ENCODE measurements at places on chromosomes 16 and 17.

- DNase-seq: no peak
These were observed 11.3 kb downstream of the MCRIP1 start for GRCh38 chr17:81821603-81822311.

DNA sequence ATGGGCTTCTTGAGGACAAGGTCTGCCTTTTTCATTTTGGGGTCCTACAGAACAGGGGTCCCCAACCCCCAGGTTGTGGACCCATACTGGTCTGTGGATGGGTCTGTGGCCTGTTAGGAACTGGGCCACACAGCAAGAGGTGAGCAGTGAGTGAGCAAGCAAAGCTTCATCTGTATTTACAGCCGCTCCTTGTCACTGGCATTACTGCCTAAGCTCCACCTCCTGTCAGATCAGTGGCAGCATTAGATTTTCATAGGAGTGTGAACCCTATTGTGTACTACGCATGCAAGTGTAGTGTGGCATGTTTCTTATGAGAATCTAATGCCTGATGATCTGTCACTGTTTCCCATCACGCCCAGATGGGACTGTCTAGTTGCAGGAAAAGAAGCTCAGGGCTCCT lies 33.9 kb downstream of the ERN1 start:
- no peak for DNase-seq

GRCh38 chr17:64040206-64040605 lies 19.8 kb upstream of the ICAM2 start:
- no peak for DNase-seq

DNA sequence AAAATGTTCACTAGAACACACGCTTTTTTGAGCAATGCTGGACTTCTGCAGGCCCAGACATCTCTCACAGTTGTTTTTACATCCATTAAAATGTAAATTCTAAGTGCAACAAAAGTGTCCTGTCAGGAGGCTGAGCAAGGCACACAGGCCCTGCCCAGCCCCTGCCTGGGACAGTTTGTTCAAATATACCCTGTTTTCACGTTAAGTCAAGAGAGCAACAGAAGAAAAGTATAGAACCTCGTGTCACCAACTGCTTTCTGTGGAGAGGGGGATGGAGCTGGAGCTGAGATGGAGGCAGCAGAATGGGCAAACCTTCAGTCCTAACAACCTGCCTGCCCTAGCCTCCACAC lies 4.3 kb upstream of the HOXB2 start:
- DNase-seq: no peak

- no peak for DNase-seq
These were observed 6.1 kb upstream of the LHX1 start for GRCh38 chr17:36931096-36931696.

DNA sequence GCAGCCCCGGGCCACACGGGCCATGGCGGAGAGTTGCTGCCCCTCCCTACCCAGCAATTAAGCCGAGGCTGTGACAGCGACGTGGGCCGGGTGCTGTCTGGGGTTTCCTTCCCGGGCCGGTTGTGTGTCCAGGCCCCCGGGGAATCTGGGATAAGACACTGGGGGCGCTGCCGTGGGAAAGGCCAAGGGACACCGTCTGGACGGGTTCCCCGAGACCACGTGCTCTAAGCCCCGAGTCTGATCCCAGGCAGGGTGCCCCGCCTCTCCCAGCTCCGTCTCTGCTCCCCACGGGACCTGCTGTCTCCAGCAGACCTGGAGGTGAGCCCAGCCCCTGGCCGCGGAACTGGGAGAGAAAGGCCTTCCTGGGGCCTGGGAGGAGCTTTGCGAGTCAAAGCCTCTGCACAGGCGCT lies 92.2 kb downstream of the IRX3 start:
- DNase-seq: no peak

DNA sequence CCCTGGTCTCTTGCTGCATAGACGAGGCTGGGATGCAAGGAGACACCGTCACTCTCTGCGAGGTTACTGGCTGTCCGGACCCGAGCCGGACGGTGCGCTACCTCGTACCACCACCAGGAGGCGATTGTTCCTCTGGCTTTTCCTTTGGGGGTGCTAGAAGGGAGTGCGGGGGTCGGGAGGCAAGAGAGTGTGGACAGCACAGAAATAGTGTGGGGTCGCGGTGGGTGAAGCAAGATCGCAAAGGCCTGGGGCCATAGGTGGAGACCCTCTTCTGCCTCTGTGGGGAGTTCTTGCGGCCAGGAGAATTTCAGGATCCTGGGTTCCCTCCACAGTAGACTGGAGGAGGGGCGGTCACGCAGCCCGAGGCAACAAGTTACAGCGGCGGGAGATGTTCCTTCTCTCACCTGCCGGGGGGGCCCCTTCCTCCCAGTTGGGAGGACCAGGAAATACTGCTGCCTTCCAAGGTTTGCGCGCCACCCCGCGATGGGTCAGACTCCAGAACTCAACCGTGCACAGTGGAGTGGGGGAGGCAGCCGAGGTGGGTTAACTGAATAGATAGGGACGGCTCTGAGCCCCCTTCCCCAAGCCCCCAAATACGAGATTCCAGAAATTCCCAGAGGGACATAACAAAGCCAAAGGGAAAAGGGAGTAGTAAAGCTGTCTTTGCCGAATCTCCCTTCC lies 6.9 kb downstream of the PHOSPHO1 start:
- DNase-seq: peak; percentile 61

- peak; percentile 94 for DNase-seq
These were observed at the start of gene LLGL1 for GRCh38 chr17:18225121-18225641. LLGL1 (plus strand) TSS chr17:18225635; CDS start chr17:18225683, 48 bp downstream.

DNA sequence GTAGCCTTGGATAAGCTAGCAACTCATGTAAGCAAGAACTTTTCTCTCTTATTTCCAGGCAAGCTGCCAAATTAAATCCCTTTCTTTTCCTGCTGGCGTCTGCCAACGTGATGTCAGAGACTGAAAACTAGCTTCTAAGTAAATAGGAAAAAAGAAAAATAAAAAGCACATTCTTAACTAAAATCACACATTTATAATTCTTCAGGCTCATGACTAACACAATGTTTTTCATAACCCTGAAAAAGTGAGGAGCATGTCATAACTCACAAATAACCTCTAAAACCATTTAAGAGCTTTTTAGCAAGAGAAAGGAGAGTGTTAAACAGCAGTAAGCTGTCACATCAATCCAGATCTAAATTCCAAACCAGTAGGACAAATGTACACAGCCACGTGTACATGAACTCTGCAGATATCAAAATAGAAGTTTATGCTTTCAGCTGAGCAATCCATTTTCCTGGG lies 110.0 kb downstream of the N4BP1 start:
- no peak for DNase-seq

- peak; percentile 47 for DNase-seq
These were observed 6.0 kb upstream of the KCNH6 start for GRCh38 chr17:63516910-63517824.

GRCh38 chr17:45315648-45316433 lies 979 bp downstream of the MAP3K14 start:
- no peak for DNase-seq

GRCh38 chr17:79023180-79023705 lies 726 bp upstream of the C1QTNF1 start:
- DNase-seq: no peak

- no peak for DNase-seq
These were observed 14.7 kb upstream of the SEZ6 start for GRCh38 chr17:29020576-29020975.

GRCh38 chr16:12303653-12304052 lies 327.1 kb downstream of the SNX29 start:
- DNase-seq: no peak

DNA sequence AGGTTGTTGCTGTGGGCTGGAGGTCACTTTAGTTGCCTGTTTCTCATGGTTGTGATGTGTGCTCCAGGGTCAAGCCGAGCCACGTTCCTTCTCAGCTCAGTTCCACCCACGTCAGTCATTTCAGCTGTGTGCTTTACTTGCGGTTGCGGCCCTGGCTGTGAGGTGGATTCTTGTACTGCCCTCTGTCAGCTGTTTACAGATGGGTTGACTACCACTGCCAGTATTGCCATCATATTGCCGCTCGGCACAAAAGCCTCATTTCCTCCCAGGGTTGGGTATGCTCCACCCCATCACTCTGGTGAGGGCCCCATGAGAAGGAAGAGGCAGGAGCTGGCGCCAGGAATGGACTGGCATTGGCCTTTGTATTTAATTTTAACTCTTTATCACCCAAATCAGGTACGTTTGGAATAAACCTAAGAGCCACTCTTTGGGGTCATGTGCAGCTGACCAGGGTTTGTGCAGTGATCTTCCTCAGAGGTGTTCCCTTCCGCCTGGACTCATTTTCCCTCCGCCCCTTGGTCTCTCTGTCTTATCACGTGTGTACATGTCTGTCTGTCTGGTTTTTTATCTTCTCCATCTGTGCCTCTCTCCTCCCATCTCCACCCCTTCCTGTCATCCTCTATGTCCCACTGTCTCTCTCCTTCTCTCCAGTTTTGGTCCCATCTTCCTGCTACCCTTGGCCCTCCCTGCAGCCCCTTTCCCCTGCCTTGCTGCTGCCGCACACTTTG lies 25.0 kb downstream of the METTL22 start:
- no peak for DNase-seq

- DNase-seq: no peak
These were observed at the start of gene RHBDF1 for GRCh38 chr16:72561-73548. RHBDF1 (minus strand) TSS chr16:72631; CDS start chr16:65015, 7,616 bp downstream.

DNA sequence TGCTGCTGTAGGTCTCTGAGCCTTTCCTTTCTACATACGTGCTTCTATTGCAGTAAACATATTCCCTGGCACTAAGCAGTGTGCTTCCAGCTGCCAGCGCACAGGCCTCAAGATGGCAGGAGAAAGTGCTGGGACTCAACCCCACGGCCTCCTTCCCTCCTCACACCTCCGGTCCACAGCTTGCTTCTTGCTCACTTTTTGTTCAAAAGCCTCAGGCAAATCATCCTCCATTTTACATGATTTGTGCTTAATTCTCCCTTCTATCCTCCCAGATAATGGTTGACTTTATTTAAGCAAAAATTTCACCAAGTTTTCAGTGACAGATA lies 5.4 kb downstream of the CDK5R1 start:
- DNase-seq: no peak

DNA sequence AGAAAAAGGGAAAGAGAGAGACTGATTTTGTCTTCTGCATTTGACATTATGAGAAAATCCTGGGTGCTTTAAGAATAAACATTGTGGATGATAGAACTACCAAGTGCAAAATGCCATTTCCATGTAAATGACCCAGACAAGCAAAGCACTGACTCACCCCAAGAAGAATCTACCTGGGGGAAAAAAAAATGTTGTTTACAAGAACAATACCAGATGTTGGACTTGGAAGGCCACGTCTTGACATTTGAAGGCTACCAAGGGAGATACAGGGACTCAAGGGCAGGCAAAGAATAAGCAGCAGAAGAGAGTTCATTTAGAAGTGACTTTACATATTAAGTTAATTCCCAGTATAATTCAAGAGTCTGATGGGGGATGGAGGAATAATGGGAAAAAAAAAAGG lies 125.3 kb downstream of the TMEM114 start:
- DNase-seq: no peak

- no peak for DNase-seq
These were observed 24.7 kb downstream of the GDE1 start for GRCh38 chr16:19497176-19497575.

GRCh38 chr17:15483431-15483830 lies 16.0 kb upstream of the CDRT4 start:
- DNase-seq: no peak

DNA sequence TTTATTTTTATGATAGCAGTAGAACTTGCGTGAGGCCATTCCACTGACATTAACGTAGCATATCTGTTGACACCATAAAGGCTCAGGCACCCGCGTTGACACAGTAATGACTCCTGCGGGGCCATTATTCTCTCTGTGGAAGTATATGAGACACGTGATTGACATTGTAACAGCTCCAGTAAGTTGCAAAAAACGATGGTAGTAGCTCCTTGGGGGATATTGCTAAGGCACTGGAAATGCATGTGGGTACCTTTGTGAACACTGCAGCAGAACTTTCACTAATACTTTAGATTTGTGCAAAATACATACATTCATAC lies 918.8 kb upstream of the CDH8 start:
- DNase-seq: no peak

- DNase-seq: no peak
These were observed 17.2 kb upstream of the CACNG1 start for GRCh38 chr17:67027031-67027628.

- DNase-seq: no peak
These were observed 4.6 kb downstream of the CIITA start for GRCh38 chr16:10881479-10882030.

DNA sequence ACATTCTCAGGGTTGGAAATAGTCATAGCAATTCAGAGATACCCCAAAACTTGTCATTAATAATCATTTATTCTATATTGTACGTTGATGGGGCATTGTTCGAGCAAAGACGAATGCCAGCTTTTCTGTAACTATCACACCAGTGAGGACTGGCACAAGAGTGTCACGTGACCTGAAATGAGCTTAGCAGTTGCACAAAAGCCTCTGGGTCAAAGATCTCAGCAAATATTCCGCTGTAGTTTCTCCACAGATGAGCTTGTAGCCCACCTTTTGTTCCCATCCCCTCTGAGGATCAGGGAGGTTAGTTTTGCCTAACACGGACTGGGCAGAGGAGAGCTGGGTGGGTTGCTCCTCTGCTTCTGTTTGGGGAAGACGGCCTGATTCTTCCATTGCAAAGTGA lies 18.2 kb downstream of the IRX3 start:
- no peak for DNase-seq

- DNase-seq: no peak
These were observed 1.7 kb upstream of the CRISPLD2 start for GRCh38 chr16:84818133-84818532.

DNA sequence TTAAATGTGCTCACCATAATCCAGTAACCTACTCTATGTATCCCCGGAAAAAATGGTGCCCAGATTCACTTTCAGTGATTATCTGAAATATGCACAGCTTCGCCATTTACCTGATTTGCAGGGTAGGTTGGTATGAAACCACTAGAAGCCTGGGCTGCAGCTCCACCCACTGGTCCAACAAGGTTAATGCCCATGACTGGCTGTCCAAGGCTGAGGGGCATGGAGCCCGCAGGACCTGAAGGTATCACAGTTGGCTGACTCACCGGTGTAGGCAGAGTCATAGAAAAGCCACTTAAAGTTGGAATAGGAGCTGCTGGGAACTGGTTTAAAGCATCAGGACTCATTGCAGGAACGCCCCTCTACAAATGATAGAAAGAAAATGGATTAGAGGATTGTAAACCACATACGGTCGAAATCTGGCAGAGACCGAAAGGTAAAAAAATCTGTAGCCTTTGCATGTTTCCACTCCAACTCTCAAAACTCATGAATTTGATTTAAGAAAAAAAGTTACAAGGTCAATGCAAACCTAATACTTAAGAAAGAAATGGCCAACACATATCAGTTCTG lies 38.6 kb downstream of the SYNRG start:
- DNase-seq: no peak

Measured in stimulated activated naive CD4-positive, alpha-beta T cell treated with Interleukin-2 at 50 U/mL for 16 hours (primary cell).